ENCODE measurements at places on chromosomes 1 and 21. TPM values are rescaled to one million over a fixed set of nuclear protein-coding genes. Genes with fewer than 3 reads are reported as not detected.

DNA sequence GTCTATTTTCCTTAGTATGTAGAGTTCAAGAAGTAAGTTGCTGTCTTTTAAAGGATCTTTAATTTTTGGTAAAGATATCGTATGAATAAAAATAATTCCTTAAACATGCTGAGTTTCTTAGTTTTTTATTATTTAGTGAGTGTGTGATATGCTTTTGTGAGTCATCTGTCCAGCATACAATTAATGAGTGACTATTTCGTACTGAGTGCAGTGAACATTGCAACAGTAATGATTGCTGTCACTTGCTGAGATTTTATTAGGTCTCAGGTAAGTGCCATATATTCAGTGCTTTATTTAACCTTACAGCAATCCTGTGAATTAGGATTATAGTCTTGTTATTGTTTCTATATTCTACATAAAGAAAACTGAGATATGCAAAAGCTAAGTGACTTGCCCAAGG is 22.6 kb downstream of the MIGA1 start:
- DNase-seq, result no peak
- H3K4me1 ChIP-seq, result no peaks in the 10 kb centered on the region
- no peaks in the 10 kb centered on the region for H3K27me3 ChIP-seq

Gene EPHA10
- 0.88 TPM for total RNA-seq

Gene OR2L13
- total RNA-seq, result not detected

Gene CDK18
- 25.7 TPM for total RNA-seq

Gene NBPF10
- total RNA-seq, result 3.8 TPM

Gene TRIM63
- 0.82 TPM for total RNA-seq

- H3K27me3 ChIP-seq, result no peaks in the 10 kb centered on the region
- DNase-seq, result peak; percentile 56
Observed at GRCh38 chr1:207752456-207752998, 673 bp downstream of the CD46 start.

Gene SLC45A3
- 7.2 TPM for total RNA-seq

DNA sequence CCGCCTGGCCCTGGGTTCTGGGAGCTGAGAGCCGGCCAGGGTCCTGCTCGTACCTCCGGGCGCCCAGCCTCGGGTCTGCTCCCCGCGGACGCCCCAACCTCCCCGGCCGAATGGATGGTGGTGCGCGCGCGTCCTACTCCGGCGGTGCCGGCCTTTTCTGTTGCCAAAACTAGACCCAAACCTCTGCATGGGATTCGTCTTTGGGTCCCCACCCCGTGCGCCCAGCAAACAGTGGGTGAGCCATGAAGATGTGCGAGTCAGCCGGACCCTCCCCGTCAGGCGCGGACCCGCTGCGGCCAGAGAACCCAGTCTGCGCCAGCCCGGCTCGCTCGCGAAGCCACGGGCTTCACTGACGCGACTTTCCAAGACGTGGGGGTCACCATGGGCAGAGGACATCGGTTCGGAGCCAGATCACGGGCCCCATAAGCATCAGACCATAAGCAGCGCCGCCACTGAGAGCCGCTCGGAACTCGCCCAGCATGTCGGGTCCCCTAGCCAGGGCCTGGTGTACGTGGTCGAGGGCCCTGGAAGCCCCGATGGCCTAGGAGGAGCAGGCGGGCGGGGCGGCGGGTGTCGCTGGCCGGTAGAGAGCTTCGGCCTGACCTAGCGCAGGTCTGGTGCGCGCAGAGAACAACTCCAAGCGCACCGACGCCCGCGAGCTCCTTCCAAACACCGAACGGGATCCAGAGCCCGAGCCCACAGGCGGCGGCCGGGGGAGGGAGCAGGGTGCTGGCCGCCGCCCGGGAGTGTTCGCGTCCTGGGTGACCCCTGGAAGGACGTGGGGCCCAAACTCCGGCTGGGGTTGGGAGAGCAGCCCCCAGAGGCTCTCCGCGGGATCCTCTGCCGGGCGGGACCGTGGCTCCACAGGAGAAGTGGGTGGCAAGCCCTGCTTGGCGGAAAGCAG is 1.0 kb upstream of the TP73 start:
- no peaks in the 10 kb centered on the region for H3K36me3 ChIP-seq
- no peak overlapping the region for H3K27ac ChIP-seq
- no peak overlapping the region for H3K4me3 ChIP-seq
- H3K27me3 ChIP-seq, result peaks cover 16% of the 10 kb centered on the region
- DNase-seq, result no peak
- peaks cover 12% of the 10 kb centered on the region for H3K4me1 ChIP-seq

Gene KRTAP19-7
- total RNA-seq, result not detected

GRCh38 chr1:115757856-115758255 is 10.7 kb downstream of the CASQ2 start:
- H3K27ac ChIP-seq, result no peak overlapping the region
- no peaks in the 10 kb centered on the region for H3K27me3 ChIP-seq
- H3K36me3 ChIP-seq, result no peaks in the 10 kb centered on the region
- H3K4me3 ChIP-seq, result no peak overlapping the region

DNA sequence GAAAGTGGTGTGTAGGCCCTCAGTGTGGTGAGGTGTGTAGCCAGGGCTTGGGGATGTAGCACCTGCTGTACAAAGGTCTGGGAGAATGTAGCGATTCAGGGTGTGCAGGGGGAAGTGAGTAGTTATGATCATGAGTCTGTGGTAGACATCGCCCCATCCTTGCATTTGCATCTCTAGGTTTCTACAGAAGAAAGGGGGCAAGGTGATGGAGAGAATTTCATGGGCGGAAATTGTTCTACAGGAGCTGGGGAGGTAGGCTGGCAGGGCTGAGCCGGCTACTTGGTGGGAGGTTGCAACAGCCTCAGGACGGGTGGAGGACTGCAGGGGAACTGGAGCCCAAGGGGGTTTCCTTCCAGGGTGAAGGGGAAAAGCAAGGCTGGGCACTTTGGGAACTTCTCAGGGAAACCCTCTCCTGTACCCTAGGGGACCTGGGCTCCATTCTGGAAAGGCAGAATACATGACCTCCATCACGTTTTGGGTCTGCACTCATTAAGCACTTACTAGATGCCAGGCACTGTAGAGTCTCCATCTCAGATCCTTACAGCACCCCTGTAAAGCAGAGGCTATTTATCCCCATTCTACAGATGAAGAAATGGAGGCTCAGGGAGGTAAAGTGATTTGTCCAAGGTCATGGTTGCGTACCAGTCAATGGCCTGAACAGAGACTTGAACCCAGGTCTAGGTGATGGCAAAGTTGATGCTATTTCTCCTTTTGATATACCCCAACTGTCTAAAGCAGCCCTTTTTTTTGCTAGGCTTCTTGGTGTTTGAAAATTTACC is 14.5 kb upstream of the TNFRSF1B start:
- no peaks in the 10 kb centered on the region for H3K4me1 ChIP-seq
- H3K27ac ChIP-seq, result peak overlapping the region; percentile 18

Gene TMOD4
- 0.66 TPM for total RNA-seq

Gene NTMT2
- total RNA-seq, result not detected

Gene HDGF
- 198 TPM for total RNA-seq

DNA sequence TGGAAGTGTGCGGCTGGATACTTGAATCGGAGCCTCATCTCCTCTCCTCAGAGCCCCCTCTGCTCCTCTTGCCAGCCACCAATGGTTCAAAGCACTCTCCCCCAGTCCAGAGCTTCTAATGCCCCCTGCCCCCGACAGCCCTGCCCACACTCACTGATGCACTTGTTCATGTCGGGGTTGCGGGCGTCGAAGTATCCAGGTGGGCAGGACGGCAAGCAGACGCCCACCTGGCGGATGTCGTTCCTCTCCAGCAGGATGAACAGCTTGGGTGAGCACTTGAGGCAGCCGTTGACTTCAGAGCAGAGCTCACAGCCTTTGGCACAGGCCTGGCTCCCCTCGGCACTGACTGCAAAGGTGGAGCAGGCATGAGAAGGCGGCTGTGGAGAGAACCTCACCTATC is 18.4 kb downstream of the RSPO1 start:
- DNase-seq, result no peak
- no peak overlapping the region for H3K4me3 ChIP-seq
- H3K4me1 ChIP-seq, result no peaks in the 10 kb centered on the region
- no peaks in the 10 kb centered on the region for H3K27me3 ChIP-seq
- no peak overlapping the region for H3K27ac ChIP-seq
- no peaks in the 10 kb centered on the region for H3K36me3 ChIP-seq

DNA sequence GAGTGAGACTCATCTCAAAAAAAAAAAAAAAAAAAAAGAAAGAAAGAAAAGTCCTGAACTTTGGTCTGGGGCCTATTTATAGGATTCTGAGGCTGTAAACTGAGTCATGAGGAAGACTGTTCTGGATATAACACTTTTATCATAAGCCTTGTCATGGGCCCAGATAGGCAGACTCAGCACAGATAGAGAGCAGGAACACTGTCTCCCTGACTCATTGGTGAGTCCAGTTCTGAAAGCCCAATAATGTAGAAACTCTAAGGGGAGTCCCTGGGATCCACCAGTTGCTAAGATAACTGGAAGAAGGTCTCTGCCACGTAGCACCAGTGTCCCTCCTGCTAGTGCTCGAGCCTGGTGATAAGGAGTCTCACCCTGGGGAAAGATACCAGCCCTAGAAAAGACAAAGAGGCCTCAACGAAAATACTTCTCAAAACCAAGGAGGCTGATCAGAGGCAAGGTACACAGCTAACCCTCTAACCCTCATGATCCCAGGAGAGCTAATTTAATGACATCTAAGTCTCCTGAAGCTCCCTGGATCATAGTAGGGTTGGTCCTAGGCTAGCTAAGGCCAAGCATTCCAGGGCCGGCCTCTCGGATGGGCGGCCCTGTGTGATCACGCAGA is 43.5 kb downstream of the LPAR3 start:
- no peaks in the 10 kb centered on the region for H3K4me1 ChIP-seq
- no peaks in the 10 kb centered on the region for H3K27me3 ChIP-seq
- no peak overlapping the region for H3K4me3 ChIP-seq
- no peak overlapping the region for H3K27ac ChIP-seq
- DNase-seq, result no peak

Gene MEF2D
- total RNA-seq, result 49.3 TPM

Gene FAAH
- 39.3 TPM for total RNA-seq

GRCh38 chr1:54979327-54979891 is 1.0 kb upstream of the TMEM61 start:
- no peak overlapping the region for H3K27ac ChIP-seq
- H3K36me3 ChIP-seq, result no peaks in the 10 kb centered on the region
- H3K4me3 ChIP-seq, result no peak overlapping the region
- DNase-seq, result no peak
- H3K4me1 ChIP-seq, result no peaks in the 10 kb centered on the region

DNA sequence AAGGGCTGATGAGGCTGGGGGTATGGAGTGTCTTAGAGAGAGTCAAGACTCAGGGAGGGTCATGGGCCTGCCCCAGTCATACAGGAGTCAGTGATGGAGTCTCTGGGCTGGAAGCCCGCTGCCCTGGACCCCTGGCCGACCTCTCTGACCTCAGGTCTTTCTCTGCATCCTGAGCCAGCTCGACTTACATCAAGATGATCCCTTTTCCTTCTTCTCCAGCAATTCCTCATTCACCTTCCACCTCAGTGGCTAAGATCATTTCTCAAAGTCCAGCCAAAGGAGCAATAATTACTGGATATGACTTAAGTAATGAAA is 308.6 kb downstream of the MATN1 start:
- no peak overlapping the region for H3K27ac ChIP-seq
- no peak overlapping the region for H3K4me3 ChIP-seq
- H3K4me1 ChIP-seq, result no peaks in the 10 kb centered on the region

DNA sequence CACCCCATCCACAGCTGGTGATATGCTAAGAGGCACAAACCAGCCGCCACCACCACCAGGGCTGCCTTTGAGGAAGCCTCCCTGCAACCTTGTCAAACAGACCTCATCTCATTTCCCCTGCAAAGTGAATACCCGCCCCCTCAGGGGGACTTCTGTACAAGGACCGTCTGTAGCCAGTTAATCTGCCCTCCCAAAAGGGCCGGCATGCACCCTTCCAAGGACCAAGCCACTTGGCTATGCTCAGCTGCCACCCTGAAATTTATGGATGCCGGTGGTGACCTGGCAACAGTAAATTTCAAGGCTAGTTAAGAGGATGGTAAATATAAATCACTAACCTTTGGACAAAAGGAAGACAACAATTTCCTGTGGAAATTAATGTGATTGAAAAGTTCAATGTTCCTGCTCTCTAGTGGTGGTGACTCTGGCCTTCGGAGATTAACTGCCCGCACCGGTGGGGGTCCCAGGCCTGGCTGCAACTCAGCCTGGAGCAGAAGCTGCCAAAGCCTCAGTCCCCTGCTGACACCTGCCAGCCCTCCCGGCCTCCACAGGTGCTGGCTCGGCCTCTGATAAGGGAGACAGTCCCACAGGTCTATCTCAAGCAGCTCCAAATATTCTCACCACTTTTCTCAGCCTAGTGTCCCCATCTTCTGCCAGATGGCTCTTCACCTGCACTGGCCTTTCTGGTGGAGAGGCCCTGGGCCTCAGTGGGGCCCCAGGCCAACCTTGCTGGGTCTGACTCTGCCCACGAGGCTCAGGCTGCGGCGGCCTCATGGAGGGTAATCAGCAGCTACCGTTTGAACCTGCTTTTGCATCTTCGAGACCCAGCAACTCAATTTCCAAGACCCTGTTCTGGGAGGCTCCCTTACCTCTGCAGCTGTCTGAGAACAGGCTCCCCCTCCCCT is 12.2 kb downstream of the TMEM53 start:
- no peak overlapping the region for H3K4me3 ChIP-seq
- H3K27ac ChIP-seq, result no peak overlapping the region
- H3K36me3 ChIP-seq, result no peaks in the 10 kb centered on the region
- no peaks in the 10 kb centered on the region for H3K27me3 ChIP-seq
- peaks cover 10% of the 10 kb centered on the region for H3K4me1 ChIP-seq

Gene CACNA1E
- total RNA-seq, result 0.19 TPM

DNA sequence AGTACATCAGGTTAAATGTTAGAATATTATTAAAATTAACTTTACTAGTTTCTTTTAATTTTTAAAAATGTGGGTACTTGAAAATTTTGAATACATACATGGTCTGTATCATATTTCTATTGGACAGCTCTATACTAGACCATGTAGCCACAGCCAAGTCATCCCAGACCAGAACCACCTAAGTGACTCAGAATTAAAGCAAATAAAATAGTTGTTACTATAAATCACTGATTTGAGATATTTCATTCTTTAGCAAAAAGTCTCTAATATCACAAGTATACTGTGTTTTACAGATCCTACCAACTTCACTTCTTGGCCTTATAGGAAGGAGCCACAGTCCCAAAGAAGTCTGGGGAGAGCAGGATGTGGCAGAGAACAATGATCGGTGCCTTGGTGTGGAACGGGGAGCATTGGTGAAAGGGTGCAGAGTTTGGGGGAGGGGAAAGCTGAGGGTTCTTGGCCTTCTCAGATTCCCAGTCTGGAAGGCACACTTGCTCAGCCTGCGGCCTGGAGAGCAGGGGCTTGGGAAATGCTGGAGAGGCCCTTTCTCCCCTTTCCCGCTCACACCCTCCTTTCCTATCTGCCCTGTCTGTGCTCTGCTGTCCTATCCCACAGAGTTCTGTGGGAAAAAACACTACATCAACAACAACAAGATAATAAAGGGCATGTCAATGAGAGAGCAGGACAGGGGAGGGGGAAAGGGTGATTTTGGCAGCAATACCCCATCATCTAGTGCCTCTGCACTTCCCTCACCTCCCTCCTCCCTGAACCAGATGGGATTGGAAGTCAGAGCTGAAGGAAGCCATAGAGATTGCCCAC is 122.1 kb downstream of the NGF start:
- no peaks in the 10 kb centered on the region for H3K27me3 ChIP-seq
- H3K27ac ChIP-seq, result no peak overlapping the region
- DNase-seq, result no peak
- no peaks in the 10 kb centered on the region for H3K4me1 ChIP-seq

Gene CFHR2
- total RNA-seq, result not detected

Gene UQCRH
- total RNA-seq, result 188 TPM

Gene F3
- 8.8 TPM for total RNA-seq
